Fibroblast of the aortic adventitia (primary cell): ENCODE measurements at places on chromosomes 12 and 14.

GRCh38 chr12:109452489-109452888 is 24.6 kb downstream of the KCTD10 start:
- no peak for DNase-seq

DNA sequence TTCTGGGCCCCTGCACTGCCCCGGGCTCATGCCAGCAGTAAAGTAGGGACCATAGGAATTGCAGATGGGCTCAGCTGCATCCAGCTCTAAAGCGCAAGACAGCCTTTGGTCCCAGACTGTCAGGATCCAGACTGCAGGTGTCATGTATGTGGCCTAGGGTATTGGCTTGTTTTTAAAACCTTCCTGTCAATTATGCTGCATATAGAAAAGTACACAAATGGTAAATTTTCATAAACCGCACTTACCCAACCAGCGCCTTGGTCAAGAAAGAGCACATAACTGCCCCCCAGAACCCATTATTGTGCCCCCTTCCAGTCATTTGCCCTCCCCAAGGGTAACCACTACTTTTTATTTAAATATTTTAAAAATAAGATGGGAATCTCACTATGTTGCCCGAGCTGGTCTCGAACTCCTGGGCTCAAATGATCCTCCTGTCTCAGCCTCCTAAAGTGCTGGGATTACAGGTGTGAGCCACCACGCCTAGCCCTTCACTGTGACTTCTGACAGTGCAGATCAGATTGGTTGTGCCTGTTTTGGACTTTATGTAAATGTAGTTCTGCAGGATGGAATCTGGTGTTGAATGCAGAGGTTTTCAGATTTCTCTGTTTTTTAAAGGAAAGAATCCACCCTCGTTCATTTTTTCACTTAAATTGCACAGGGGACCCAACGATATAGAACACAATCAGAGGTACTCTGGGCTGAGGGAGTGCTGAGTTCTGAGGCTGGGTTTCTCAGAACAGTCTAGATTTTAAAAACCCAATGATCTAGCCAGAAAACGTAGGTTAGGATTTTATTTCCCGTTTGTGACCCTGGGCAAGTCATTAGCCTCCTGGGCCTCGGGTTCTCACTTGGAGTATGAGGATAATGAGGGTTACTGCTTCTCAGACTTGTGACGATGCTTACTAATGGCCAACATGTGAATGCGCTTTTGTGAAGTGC is 6.7 kb downstream of the NR4A1 start:
- peak; percentile 40 for DNase-seq

DNA sequence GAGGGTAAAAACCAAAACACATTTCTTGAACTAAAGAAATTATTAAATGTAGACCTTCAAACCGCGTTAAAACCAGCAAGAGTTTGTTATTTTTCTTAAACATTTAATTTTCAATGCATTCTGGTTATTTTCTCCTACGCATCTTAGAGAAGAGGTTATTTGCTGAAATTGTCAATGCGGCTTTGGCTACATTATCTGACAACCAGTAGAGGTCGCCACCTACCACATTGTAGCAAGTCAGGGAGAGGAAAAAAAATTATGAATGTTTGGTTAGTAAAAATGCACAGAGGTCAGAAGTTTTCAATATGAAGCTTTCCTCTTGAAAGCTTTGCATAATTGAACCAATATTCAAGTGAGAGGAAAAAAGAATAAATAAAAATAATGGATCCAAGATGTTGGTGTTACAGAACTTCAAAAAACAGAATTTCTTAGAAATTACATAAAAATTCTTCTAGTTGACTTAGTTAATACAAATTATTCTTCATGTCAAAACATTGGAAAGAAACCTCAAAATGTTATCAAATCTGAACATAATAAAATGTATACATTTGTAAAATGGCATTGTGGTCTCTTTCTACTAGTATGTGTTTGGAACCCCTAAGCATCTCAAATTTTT is 159.4 kb upstream of the TMTC2 start:
- DNase-seq: peak; percentile 74

DNA sequence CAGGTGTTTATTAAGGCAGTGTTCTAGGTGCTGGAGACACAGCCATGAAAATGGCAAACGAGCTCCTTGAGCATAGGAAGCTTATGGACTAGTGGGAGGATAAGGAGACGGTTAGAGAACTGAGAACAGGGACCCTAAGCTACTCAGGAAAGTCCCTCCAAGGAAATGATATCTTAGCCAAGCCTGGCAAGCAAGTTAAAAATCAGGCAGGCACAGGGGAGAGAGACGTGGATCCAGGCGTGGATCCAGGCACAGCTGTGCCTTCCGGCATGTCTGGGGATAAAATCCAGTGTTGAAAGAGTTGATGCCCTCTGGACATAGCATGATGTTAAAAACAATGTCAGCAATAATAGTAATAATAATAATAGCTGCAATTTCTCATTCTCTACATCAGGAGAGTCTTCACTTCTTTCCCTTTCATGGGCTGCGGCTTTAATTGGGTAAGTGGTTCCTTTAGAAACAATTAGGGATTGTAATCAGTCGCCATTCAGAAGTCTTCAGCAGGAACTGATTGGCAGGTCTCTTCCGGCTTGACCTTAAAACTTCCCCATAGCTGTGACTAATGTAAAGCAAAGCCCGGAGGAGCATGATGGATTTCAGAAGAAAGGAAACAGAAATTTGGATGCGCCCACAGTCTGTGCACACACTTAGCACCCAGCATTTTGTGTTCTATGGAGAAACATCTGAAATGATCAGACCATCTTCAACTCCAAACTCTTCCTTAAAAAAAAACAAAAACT is 230.2 kb downstream of the SLC41A2 start:
- DNase-seq: no peak

DNA sequence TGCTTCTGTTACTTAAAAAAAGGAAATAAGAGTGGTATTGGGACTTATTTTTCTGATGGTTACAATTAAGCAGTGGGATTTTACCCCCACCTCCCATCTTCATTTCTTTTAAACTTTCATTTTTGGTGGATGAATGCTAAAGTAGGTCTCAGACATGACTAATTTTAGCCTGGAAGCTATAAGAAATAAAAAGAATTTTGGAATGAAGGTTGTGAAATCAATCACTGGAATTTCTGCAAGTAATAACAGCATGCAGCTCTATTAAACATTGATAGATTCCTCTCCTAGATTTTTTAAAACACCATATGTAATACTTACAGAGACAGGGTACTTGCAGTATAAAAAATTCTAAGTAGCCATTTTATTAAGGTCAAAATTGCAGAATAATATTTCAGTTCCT is 164.2 kb upstream of the CLEC14A start:
- peak; percentile 20 for DNase-seq

GRCh38 chr12:117552971-117553370 is 191.5 kb upstream of the NOS1 start:
- DNase-seq: no peak

GRCh38 chr12:54139019-54139418 is 49.8 kb downstream of the SMUG1 start:
- no peak for DNase-seq

GRCh38 chr12:108547686-108548085 is 13.3 kb downstream of the SART3 start:
- no peak for DNase-seq

DNA sequence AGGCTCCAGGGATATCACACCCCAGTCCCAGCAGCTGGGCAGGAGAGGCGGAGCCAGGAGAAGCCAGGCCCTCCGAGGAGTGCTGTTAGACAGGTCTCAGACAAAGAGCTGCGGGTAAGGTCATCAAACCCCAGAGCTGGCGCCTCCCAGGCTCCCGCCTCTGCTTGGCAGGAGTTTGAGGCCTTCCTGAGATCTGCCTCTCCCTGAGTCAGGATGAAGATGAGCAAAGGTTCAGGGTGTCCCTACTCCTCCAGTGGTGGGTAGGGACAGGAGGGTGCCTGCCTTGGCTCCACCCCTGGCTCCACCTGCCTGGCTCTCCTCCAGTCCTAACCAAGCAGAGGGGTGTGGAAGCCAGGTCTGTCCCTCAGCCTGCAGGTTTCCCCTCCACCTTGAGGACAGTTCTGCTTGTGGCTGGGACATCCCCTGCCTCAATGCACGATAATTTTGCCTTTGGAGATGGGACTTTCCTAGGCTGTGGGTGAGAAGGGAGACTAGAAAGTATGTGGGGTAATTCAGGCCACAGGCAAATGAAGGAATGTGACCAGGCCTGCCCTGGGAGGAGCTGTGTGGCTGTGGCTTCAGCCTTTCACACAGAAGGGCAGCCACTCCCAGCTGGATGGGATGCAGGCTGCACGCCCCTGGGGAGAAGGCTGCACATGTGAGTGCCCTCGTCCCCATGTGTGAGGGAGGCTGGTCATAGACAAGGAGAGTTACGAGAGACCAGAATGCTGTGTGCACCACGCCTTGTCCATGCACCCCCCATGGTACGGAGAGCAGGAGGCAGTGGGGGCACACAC is 2.2 kb downstream of the PLEKHG6 start:
- no peak for DNase-seq

DNA sequence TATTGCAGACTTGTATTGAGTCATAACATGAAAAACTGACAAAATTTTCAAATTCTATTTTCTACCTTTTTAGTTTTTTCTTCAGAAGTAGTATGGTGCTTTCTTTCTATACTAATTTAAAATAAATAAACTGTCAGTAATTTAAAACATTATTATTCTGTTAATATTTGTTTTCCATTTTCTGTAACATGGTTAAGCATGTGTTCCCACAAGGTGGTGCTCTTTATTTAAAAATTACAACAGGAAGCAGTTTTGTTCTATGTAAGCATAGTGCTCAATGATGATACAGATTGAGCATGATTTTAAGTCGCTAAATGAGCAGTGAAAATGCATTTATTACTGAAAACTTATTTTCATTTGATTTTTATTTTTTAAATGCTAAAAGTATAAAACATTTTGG is 114.6 kb downstream of the PPFIA2 start:
- DNase-seq: peak; percentile 63

DNA sequence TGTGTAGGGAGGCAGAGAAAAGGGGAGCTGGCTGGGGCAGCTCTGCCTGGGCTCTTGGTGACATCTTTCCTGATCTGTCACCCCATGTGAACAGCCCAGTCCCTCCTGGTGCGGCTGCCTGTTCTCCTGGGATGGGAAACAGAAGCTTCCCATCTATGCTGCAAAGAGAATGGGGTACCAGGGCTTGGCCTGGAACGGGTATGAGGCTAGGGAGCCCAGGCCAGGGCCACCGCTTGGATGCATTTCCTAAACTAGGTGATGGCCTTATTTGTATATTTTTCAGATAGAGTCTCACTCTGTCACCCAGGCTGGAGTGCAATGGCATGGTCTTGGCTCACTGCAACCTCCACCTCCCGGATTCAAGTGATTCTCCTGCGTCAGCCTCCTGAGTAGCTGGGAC is 48.6 kb upstream of the PRMT8 start:
- no peak for DNase-seq

DNA sequence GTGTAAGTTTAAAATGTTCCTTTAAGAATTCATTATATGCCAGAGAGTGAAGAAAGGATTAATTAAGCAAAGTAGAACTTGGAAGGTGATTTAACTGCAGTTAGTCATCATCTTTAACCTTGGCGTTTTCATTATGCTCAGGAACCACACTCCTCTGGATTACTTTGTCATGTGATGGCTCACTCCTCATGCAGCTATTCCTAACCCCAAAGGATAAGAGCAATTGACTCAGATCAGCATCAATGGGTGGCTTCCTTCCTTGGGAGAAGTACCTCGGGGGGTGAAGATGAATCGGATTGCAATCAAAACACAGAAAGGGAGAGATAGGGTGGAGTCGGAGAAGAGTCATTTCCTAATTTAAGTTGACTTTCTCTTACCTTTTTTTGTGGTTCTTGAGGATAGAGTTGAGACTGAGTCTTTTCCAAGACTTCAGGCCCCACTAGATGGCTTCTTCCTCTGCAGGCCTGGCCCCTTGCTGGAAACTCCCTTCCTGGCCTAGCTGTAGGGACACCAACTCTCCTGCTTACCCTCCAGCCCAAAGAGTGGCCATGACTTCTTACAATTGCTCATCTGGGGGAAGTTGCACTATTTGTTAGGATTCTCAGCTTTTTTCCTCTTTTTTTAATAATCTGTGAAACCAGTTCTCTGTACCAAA is 238.6 kb upstream of the DDHD1 start:
- peak; percentile 80 for DNase-seq

DNA sequence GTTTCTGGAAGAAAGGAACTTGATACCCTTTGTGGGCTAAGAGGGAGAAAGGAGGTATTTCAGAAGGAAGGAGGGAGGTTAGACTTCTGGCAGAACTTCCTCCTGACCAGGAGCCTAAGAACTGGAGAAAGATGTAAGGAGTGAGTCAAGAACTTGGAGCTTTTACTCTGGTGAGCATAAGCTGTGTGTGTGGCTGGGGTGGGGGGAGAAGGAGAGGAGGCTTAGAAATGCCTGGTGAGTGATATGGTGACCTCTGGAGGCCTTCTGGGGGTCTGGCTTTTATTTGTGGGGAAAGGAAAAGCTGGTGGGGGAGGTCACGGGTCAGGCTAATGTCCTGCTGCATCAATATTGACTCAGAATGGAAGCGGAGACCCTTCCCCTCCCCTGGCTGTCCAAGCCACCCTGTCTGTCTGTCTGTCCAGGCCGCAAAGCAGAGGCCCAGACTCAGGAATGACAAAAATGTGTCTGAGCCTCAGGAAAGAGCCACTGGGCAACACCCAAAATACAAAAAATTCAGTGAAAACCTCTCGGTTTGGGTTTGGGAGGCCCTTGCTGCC is 4.8 kb downstream of the LRP1 start:
- DNase-seq: peak; percentile 87

DNA sequence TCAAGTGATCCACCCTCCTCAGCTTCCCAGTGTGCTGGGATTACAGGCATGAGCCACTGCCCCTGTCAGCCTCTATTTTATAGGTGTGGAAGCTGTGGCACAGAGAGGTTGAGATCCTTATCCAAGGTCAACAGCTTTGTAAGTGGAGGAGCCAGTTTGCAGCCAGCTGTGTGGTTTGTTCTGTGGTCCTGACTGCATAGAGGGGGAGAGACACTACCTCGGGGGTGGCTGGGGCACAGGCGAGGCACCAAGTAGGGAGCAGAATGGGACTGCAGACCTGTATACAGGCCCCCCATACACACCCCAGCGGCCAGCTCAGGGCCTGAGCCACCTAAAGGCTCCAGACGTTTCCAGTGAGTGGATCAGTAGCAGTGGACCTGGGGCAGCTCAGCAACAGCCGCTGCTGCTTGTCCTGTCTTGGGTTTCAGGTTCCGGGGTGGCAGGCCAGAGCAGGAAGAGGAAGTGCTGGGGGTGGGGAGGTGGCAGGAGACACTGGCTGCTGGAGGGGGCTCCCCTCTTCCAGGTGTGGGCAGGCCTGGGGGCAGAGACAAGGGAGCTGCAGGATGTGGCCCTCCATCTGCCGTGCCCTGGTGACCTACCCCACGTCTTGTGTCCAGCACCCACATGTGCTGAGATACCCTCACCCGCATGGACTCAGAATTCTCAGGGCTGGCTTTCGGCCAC is 11.0 kb downstream of the ORAI1 start:
- no peak for DNase-seq

- DNase-seq: no peak
These were observed 108.7 kb upstream of the MIS18BP1 start for GRCh38 chr14:45361727-45362126.

GRCh38 chr14:33534632-33535031 is 416.2 kb downstream of the EGLN3 start:
- DNase-seq: no peak

- no peak for DNase-seq
These were observed 696.3 kb upstream of the USP15 start for GRCh38 chr12:61563665-61564450.
